A673 (cell line): ENCODE measurements at places on chromosomes 12 and 14.

GRCh38 chr12:53090554-53090953 lies 6.9 kb upstream of the IGFBP6 start:
- no peak for DNase-seq

DNA sequence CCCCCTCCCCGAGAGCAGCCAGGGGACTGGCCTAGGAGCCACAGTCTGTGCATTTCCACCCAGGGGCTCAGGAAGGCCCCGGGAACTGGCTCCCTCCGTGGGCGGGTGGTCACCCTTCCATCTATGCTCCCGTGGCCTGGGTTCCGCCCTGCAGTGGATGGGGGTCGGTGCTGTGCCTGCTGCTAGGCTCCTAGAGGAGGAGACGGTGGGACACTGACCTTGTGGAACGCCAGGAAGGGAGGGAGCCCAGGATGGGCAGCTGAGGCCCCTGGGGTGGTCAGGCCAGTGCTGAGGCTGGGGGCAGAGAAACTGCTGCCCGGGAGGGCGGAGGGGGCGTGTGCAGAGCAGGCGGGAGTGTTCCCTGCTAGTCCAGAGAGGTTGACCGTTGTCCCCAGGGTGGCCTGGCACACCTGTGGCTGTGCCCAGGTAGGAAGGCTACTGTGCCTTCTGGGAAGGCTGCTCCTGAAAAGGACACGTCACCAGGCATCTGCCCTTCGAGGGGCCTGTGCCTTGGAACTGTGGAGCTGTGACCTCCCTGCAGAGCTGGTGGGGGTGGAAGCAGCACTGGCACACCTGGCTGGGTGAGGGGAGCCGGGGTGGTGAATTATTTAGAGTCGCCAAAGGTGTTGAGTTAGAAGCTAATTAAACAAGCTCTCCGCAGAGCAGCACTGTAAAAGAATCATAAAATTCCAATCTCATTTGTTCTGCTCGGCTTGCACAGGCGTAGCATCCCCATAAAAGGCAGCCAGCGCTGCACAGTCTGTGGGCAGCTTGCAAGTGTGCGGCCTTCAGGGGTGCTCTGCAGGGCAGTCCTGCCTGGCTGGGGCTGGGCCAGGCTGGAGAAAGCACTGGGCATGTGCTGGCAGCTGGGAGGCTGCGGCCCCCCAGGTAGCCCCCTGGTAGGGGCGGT lies 145.1 kb downstream of the KIF26A start:
- no peak for DNase-seq

- peak; percentile 98 for DNase-seq
Measured at GRCh38 chr14:91510171-91511042, at the start of gene PPP4R3A. Gene PPP4R3A (minus strand): TSS chr14:91510310. CDS start chr14:91509647, 663 bp downstream.

GRCh38 chr14:89955745-89956660 lies at the start of gene TDP1:
Gene TDP1 (plus strand): TSS chr14:89955927. CDS start chr14:89963115, 7,188 bp downstream.
- peak; percentile 98 for DNase-seq

DNA sequence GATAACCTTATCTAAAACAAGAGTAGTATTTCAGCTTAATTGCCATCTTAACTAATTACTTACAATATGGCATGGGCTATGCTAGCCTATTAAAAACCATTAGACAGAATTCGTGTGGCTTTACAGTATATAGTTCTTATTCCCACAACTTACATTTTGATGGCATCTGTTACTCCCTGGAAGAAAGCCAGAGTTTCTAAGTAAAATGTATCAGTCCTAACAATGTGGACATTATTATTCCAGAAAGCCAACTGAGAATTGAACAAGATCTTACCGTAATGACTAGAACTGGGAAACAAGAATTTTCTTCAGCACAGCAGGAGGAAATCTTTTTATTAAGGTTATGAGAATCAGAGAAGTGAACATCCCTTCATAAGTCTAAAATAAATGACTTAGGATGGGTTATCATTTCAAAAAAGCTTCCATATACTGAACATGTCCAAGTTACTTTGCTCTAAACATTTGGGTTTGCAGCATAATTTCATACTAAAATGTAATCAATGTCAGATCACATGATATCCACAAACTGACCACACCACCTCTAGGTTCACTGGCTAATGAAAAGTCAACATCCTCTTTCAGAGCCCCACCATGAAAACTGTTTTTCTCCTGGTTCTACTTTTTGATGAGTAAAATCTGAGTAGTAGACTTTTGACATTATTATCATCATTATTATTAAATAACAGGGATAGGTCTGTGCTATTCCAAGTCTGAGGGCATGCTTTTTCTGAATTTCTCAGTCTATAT lies 179.7 kb downstream of the SSPN start:
- no peak for DNase-seq

DNA sequence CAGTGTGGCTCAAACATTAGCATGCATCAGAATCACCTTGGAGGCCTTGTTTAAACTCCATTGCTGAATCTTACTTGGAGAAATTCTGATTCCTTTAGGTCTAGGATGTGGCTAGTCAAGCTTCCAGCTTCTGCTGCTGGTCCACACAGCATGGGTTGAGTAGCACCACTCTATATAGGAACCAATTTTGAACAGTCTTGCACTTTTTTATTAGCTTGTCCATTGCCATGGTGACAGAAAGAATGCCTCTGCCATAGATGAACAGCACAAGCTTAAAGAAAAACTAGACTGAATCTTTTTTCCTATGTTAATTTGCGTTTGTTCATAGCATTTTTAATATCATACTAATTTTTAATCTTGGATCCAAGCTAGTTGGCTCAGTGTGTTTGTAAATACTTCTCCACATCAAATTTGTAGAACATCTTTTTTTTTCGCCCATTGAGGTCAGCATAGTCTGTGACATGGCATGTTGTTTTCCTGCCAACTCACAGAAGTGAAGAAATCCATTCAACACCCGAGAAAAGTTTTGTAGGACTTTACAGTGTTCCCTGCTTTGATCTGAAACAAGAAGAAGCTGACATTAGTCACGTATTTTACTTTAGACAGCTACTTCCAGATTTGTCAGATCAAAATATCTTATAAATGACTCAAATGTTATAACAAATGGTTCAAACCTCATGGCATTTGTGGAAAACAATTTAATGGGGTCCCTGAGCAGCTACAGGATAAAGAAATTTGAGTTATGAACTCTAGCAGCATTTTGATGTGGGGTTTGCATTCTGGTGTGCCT lies 438.8 kb downstream of the EGLN3 start:
- no peak for DNase-seq

GRCh38 chr12:6336079-6336888 lies 5.6 kb downstream of the TNFRSF1A start:
- peak; percentile 97 for DNase-seq

DNA sequence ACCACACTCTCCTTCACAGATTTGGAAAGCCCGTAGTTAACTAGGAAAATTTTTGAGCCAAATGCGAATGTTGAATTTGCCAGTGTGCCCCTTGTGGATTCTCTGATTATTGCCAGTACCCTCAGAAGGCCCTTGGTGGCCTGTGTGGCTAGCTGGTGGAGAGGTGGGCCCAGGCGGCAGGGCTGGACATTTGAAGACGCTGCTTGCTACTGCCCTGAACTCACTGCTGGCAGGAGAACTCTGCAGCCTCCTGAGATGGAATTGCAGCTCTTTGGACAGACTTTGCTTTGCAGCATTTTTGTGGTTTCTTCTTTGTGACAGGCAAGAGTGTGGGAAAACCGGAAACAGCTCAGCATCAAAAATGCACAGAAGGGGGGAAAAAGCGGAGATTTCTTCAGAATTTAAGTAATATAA lies 97.6 kb downstream of the TGFB3 start:
- DNase-seq: peak; percentile 30

GRCh38 chr14:55545779-55546178 lies 34.2 kb upstream of the KTN1 start:
- DNase-seq: no peak

DNA sequence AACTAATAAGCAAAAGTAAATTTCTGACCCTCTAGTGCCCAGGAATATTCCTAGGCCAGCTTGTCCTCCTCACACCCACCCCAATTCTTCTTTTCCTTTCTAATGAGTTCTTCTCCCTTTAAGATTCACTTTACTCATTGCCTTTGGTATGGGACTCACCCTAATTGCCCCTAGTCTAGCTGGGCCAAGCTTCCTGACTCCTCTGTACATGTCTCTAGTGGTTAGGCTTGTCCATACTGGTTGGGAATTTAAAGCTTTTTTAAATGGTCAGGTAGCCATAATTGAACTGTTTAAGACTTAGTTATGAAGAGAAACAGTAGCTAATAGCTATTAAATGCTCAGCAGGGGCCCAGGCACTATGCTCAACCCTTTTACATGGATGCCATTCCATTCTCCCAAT lies 248.2 kb downstream of the C12orf42 start:
- DNase-seq: no peak

DNA sequence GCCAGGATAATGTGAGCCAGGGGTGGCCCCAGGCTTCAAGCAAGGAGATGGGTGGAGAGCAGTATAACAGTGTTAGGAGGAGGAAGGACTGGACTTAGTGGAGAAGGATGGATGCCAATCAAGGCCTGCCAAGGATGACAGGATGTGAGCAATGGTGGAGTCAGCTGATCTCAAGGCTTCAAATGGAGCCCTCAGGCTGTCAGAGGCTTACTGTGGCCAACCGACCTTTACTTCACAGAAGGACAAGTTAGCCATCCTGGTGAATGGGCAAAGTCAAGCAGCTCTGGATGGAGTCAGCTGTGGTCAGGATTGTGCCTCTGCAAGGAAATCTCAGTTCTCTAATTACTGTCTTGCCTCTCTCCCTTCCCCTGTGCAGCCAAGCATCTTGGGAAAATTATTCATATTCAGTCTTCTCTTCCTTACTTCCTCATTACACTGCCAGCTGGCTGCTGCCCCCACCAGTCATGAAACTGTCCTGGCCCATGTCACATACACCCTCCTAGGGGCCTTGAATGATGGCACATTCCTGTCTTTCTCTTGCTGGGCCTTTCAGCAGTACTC lies 7.6 kb upstream of the STAT6 start:
- DNase-seq: no peak

DNA sequence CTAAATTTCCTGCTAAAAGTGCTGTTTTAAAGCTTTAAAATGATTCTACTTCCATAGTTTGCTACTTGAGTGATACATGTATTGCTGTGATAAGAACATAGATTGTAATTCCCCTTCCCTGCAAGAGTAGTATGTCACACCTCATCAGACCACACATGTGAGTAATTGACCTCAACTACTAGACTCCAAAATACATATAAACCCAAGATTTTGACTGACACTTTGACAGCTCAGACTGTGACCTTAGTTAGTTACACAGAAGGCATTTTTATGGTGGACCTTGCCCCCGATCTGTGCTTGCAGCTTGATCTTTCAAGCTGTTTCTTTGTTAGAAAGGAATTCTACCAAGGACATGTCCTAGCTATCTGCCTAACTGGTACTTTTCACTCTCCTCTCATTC lies 18.6 kb downstream of the APOBEC1 start:
- DNase-seq: no peak

DNA sequence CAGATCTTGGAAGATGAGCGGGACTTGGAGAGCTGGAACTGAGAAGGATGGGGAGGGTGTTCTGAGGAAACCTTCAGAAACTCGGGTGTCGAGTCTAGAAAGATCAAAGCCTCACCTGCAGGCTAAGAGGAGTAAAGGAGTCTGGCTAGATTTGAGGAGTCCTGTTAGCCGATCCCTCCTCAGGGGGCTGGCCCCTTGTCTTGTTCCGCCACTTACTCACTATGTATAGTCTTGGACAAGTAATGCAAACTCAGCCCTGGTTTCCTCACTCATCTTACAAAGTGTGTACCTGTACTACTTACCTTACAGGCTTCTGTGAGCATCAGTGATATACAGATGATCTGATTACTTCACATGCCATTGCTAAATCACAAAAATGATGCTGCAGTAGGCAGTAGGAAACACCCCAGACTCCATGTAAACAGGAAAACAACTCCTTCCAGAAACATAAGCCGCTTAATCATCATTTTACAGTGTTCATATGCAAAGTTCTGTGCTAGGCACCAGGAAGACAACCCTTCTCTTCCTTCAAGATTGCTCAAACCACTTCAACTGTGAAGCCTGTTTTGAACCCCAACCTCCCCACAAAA lies 2.0 kb upstream of the SPTLC2 start:
- DNase-seq: no peak

GRCh38 chr12:115871714-115872113 lies 405.8 kb downstream of the MED13L start:
- peak; percentile 62 for DNase-seq

GRCh38 chr12:112480931-112481330 lies 62.2 kb downstream of the PTPN11 start:
- DNase-seq: no peak

DNA sequence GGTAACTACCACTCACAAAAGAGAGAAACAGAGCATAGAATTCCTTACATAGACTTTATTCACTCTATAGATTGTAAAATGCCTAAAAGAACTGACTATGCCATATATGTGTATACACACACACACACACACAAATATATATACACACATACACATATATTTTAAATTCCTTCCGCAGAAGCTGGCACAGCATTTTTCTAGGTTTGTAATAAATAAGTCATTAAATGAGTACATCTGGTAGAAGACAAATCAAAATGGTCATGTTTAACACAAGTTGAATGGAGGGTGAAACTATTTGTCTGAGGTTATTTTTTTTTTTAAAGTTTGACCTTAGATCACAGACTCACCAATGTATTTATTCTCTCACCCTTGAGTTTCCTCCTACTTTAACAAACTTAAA lies 58.2 kb downstream of the CCER1 start:
- no peak for DNase-seq

- no peak for DNase-seq
Measured at GRCh38 chr12:120757949-120758348, 32.3 kb downstream of the ACADS start.

DNA sequence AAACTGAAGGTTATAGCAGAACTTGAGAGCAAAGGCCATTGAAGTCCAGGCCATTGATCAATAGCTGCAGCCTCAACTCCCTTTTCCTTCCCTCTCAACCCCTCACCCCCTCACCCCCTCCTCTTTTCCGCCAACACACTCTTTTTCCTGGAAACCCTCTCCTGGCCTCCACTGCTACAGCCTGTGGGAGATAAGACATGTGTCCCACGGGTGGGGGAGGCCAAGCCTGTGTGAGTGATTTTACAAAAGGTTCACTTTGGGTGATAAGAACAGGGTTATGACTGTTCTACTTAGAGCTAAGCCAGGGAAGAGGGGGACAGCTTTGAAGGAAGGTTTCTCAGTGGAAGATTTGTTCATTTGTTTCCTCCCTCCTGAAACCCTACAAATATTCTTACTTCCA lies 9.2 kb upstream of the FGF23 start:
- no peak for DNase-seq

- DNase-seq: no peak
Measured at GRCh38 chr14:101060171-101060601, 156.7 kb upstream of the RTL1 start.
